CD4-positive, CD25-positive, alpha-beta regulatory T cell (primary cell): ENCODE measurements at places on chromosomes 2 and 18. TPM values are rescaled to one million over a fixed set of nuclear protein-coding genes. Genes with fewer than 3 reads are reported as not detected.

RNASEH1 gene
- 30.3 TPM for total RNA-seq

RAB27B gene
- 8.5 TPM for total RNA-seq

GCG gene
- not detected for total RNA-seq

PLEKHB2 gene
- total RNA-seq = 85.5 TPM

LOXHD1 gene
- not detected for total RNA-seq
